ENCODE measurements at places on chromosomes 1 and 21. TPM values are rescaled to one million over a fixed set of nuclear protein-coding genes. Genes with fewer than 3 reads are reported as not detected.

FLG2 gene
- total RNA-seq, result not detected

CTH gene
- 5.4 TPM for total RNA-seq

HES3 gene
- not detected for total RNA-seq

KCNT2 gene
- not detected for total RNA-seq

LMOD1 gene
- not detected for total RNA-seq

OR2L2 gene
- total RNA-seq, result 0.11 TPM

XCL1 gene
- 1.1 TPM for total RNA-seq

PINK1 gene
- total RNA-seq, result 3.8 TPM

MYBPH gene
- not detected for total RNA-seq

GBP2 gene
- total RNA-seq, result 131 TPM

FGR gene
- total RNA-seq, result 0.14 TPM

DTL gene
- 73.7 TPM for total RNA-seq

GSTM1 gene
- total RNA-seq, result 97.0 TPM

SLFNL1 gene
- total RNA-seq, result 0.20 TPM

DCST1 gene
- not detected for total RNA-seq

ZSWIM5 gene
- total RNA-seq, result 0.07 TPM

LGR6 gene
- total RNA-seq, result 0.43 TPM

CR1L gene
- not detected for total RNA-seq

CLCA2 gene
- not detected for total RNA-seq

ESRRG gene
- total RNA-seq, result not detected

OXCT2 gene
- 0.68 TPM for total RNA-seq

CCDC185 gene
- total RNA-seq, result not detected

GLIS1 gene
- not detected for total RNA-seq

ADGRL2 gene
- total RNA-seq, result not detected

VWA5B1 gene
- total RNA-seq, result not detected

LCE7A gene
- total RNA-seq, result not detected

PSMD4 gene
- total RNA-seq, result 192 TPM

AADACL3 gene
- not detected for total RNA-seq

HAO2 gene
- not detected for total RNA-seq

SMYD3 gene
- total RNA-seq, result 27.8 TPM

FRRS1 gene
- total RNA-seq, result 2.4 TPM

SAMD11 gene
- total RNA-seq, result not detected

EDARADD gene
- 11.7 TPM for total RNA-seq

SPRR2G gene
- total RNA-seq, result not detected

OR2T10 gene
- not detected for total RNA-seq

KLF17 gene
- not detected for total RNA-seq

APOBEC4 gene
- not detected for total RNA-seq

RSPO1 gene
- not detected for total RNA-seq

PPM1J gene
- 0.32 TPM for total RNA-seq

All from T-helper 2 cell treated with Interferon-gamma antibody and Interleukin-4, amounts not matched to agents 100 ng/mL and 5 ng/mL, for 36 hours (primary cell).